MV-4-11 (cell line): ENCODE measurements at places on chromosomes 7 and 10.

GRCh38 chr10:73931767-73932619, 21.1 kb downstream of the PLAU start:
- DNase-seq, result no peak

DNA sequence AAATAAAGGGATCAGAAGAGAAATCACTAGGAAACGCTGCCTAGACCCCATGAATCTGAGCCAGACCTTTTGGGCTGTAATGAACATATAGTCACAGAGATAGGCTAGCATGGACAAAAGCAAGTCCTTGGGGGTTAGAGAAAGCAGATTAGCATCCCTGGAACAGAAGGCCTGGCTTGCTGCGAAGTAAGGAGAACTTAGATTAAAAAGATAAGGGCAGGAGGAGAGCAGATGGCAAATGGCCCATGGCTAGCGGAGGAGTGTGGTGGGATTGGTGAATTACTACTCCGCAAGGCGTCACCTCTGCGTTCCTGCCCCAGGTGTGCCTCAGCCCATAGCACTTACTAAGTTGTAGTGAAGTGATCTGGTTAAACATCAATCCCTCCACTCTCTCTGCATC, 92.3 kb upstream of the ZNF438 start:
- DNase-seq, result no peak

- DNase-seq, result no peak
These were observed 19.7 kb downstream of the SUFU start for GRCh38 chr10:102523250-102524029.

- DNase-seq, result no peak
These were observed 35.7 kb downstream of the POLR3A start for GRCh38 chr10:77993620-77994019.

DNA sequence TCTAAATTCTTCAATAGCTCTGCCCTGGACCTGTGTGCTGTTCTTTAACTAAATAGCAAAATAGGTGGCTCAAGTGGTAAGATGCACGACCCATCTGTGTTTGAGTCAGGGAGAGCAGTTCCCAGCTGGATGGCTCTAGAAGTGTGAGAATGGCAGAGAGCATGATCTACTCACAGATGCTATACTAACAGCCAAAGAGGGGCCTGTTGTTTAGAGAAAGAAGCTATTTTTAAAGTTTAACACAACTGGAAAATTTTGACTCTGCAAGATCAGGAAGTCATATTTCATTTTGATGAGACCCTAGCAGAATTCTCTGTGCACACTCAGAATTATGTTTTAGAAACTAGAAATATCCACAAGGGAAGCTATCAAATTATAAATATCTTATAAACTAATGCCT, 87.4 kb upstream of the PIP4K2A start:
- DNase-seq, result no peak

- DNase-seq, result no peak
These were observed 22.4 kb downstream of the PDE1C start for GRCh38 chr7:32047801-32048200.

GRCh38 chr7:88842201-88842600, 46.7 kb upstream of the TEX47 start:
- DNase-seq, result no peak

DNA sequence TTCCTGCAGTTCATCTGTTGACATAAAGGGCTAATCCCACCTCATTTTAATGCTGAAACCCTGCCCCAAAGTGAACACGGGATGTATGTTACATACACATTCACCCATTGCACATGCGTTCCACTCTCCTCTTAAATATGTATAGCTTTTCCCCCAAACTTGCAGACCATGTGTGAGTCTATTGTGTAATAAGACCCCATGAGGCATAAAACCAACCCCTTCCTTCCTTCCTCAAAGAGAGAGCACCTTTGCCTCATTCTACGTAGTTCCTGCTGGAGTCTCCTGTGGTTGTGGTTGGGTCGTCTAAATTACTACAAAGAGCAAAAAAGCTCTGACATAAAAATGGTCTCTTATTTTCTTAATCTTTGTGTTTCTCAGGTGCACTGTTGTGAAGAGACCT, 345.7 kb upstream of the KLF6 start:
- peak; percentile 70 for DNase-seq

DNA sequence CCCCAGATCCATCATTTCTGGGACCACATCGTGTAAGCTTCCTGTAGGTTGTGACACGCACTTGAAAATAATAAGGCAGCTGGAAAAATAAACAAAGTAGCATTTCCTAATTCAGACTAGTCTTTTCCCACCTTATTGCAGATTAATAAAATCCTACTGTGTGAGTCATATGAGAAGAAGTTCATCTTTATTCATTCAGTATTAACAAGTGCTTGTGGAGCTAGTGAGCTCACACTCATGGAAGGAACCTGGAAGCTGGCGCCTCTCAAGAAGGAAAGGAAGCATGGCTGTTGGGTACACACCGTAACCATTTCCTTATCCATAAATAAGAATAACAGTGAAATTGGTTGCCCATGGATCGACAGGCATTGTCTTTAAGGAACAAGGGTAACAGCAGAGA, 152.6 kb upstream of the PFKP start:
- no peak for DNase-seq

DNA sequence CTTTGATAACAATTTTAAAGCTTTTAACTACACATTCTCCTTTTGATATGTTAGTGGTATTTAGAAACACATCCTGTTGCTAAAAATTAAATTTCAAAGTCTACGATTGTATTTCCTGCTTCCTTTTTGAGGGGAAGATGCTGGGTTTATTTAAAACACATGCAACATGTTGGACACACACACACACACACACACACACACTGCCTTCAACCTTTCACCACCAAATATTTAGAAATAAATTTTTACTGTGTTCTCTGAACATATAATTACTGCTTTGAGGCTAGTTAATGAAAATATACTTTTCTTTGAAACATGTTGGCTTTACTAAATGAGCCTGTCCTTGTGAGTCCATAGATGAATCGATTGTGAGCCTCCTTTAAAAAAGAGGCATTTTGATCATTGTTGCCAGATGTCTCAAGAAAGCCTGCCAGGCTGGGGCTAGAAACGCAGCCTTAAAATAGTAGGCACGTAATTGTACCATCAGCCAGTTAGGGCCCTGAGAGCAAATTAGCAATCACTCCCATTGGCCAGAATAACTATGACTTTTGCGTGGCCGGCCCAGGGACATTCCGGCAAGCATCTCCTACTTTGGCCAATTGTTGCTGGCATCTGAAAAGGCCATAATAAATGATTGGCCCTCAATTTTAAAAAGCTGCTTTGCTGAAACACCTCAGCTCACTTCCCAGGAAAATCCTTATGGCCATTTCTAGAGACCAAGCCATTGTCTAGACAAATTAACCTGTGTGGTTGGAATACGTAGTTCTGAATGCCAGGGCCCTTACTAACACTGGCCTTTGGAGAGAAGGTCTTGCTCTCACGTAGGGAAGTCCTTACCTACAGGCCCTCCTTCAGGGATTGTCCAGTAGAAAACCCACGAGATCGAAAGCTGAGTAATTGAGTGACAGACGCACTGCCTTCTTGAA, 9.9 kb upstream of the TEX36 start:
- no peak for DNase-seq

GRCh38 chr7:88437132-88437531, 130.4 kb upstream of the STEAP4 start:
- DNase-seq, result no peak

GRCh38 chr10:67841737-67842136, 3.7 kb upstream of the DNAJC12 start:
- DNase-seq, result no peak

DNA sequence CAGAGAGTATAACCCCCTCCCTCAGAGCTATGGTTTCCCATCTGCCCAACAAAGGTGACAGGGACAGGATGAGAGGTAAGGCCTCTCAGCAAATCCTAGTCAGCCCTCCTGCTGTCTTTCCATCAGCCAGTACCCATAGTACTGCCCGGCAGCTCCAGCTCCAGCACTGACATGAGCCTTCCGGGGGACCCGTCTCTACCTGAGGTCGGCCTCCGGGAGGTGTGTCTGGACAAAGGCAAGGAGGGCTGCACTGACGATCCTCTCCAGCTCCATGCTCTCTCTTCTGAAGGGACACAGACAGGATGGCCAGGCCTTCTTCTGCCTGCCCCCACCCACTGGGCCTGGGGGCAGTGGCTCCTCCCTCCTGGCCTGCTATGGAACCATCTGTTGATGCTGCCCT, 4.3 kb downstream of the FBXL15 start:
- no peak for DNase-seq

GRCh38 chr7:138610671-138611170, 90.4 kb downstream of the SVOPL start:
- no peak for DNase-seq

DNA sequence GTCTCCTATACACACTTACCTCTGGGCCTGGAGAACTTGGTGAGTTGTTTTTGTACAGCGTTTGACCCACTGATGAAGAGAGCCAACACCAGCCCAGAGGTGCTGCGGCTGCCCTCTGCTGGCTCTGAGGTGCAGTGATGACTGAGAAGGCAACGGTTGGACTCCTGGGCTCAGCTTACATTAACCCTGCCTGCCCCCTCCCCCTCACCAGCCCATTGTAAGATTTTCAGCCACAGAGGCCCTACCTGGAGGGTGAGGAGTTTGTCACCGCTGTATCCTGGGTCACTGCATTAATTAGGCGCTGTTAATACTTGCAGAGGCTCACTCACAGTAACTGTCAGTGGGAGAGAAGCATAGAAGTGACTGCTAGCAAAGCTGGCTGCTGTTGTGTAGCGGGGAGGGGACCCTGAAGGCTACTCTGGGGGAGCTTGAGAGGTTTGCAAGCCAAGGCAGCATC, 19.0 kb upstream of the ANKRD2 start:
- peak; percentile 16 for DNase-seq

- no peak for DNase-seq
These were observed 1.1 kb upstream of the HOXA3 start for GRCh38 chr7:27153526-27153925.

DNA sequence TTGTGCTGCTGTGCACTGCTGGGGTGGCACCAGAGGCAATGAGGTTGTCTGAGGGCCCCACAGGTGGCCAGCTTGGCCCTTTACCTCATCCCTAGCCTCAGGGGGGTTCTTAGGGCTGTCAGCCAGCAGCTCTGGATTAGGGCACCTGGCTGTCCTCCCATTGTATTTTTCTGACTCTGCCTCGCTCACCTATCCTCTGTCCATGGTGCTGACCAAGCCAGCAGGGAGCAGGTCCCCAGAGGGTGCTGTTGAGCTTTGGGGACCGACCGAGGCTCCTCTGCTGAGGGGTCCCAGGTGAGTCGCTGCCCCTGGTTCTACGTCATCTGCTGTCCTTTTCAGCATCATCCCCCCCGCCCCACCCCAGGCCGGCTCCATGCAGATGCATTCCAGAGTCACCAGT, 32.1 kb upstream of the ZNF735 start:
- no peak for DNase-seq

- no peak for DNase-seq
These were observed 67.5 kb downstream of the CLIP2 start for GRCh38 chr7:74356589-74357315.

DNA sequence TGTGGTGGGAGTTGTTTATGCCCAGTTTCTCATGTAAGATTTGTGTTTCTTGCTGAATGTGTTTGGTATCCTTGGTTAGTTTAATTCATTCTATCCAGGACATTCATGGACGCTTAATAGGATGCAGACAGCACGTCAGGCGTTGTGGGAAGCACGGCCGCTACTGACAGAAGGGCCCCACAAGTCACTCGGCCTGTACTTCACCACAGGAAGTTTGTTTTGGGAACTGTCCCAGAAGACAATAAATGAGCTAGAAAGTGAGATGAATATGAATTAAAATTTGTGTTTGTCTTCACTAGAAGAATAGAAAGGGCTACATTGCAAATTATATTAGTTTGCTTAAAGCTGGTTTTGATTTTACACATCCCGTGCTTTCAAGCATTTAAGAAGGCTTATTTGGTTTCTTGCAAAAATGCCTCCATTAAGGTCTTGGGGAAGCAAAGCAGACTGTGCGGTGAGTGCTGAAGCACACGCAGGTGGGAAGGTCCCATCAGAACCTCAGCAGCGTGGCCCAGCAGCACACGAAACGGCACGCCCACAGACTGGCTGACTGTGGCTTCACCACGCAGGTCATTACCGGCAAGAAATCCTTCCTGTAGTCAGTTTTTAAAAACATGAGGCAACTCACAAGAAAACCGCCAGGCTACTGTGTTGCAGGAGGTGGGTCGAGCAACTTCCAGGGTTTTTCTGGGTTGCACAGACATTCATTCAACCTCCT, 74.1 kb downstream of the VIPR2 start:
- DNase-seq, result peak; percentile 30

DNA sequence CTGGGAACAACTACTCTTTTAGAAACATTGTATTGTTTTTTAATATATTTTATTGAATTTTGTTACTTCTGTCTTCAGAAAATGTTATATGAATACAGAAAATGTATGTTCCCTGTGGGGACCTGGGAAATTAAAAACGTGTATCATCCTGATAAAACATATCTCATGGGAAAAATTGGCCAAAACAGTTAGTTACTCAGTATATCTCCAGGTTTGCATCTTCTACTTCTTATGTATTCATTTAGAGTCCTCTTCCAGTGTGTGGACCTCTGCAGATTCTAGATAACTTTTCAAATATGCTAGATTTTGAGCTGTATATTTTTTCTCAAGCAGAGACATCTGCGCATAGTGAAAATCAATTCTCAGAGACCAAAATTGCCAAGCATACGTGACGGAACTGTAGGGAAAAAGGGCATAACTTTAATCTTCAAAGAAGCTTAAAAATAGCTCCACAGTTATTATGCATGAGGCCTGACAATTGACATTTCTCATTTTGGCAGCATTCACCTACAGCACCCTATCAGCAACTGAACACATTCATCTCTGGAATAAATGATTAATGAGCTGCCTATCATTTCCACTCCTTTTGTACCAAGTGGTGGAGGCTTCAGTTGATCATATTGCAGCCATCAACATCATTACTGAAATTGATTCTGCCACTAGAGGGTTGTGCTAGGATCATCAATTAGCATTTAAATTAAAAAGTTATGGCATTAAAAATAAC, 26.4 kb upstream of the UMAD1 start:
- DNase-seq, result no peak

- no peak for DNase-seq
These were observed 139.9 kb downstream of the ARL4A start for GRCh38 chr7:12827219-12827821.

- DNase-seq, result no peak
These were observed 197.7 kb upstream of the FRMD4A start for GRCh38 chr10:14528450-14528849.

DNA sequence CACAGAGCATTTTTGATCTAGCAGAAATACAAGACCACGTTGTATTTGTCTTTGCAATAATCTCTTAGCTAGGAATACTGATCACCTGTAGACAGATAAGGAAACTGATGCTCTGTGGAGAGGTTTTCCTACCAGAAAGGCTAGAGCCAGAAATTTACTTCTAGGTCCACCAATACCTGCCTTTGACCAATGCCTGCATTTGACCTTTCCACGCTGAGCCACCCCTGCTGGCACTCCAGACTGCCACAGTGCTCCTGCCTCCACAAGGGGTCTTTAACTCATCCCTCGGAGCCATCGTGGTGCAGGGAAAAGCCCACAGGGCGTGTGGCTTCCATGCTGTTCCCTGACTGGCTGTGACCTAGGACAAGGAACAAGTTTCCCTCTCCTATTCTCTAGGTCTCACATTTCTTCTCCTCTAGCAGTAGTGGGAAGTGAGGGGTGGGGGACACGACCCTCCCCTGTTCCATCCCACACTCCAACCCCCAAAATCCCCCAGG, 1.5 kb upstream of the ELN start:
- no peak for DNase-seq

- DNase-seq, result no peak
These were observed 160.2 kb downstream of the ETV1 start for GRCh38 chr7:13829231-13829630.

GRCh38 chr7:30799206-30799975, 28.2 kb downstream of the MINDY4 start:
- DNase-seq, result peak; percentile 64
